ENCODE measurements at places on chromosomes 7 and 10. TPM values are rescaled to one million over a fixed set of nuclear protein-coding genes. Genes with fewer than 3 reads are reported as not detected.

DNA sequence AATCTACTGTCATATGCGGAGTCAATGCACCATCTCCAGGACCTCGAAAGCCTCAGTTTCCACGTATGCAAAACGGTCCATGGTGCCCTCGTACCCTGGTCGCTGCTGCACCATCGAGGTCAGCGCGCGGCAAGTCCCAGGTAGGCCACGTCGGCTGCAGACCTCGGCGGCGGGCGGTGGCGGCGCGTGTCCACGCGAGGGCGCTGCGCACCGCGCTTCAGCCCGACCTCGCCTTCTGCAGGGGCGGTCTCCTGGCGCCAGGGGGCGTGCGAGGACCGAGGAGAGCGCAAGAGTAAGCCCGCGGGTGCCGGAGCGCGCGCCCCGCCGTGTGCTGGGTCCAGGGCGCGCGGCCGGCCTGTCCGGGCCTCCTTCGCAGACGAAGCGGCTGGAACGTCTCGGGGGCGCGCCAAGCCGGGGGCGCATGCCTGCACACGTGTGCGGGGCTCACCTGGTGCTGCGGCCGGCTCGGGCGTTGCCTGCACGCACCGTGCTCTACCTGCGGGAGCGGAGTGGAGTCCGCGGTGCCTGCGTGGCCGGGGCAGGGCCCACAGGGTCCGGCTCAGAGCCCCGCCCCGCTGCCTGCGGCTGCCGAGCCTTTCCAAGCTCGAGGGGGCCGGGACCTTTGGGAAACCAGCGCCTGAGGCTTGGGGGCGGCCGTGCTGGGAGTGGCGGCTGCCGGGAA is 54.0 kb downstream of the GLRX3 start:
- peak; percentile 95 for DNase-seq

- no peak for DNase-seq
Measured at GRCh38 chr7:75892634-75893272, 13.9 kb downstream of the RHBDD2 start.

DNA sequence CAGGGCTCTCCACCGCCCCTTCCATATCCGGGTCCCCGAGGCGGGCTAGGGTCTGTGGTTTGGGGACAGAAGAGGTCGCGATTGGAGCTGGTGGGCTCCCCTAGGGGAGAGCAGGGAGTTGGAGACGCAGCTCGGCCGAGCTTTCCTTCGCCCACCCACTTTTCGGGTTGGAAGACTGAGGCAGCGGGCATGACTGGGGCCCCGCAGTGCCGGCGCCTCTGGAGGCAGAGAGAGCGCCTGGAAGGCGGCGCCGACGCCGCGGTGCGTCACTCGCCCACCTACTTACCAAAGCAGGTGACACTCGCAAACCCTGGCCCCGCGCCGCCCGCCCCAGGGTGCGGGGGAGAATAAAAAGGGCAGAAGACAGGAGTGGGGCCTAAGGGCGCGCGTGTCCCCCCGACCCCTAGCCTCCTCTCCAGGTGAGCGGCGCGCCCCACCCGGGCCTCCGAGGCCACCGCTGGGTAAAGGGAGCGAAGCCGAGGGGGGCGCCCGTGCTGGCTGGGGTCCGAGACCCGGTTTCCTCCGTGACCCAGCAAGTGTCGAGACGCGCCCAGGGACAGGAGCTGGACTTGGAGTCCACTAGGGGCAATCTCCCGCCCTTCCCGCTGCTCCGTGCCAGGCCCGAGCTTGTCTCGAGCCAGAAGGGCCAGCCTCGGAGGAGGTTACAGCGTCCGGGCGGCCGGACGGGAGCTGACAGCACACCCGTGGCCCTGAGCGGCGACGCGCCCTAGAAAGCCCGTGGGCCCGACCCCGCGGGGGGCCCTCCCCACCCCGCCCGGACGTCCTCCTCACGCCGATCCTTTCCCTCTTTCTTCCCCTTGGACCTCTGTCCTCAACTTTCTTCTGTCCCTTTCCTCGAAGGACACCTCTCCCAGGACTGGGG is 34.4 kb upstream of the GRID1 start:
- DNase-seq, result no peak

- no peak for DNase-seq
Measured at GRCh38 chr7:3206101-3206500, 95.0 kb upstream of the SDK1 start.

- no peak for DNase-seq
Measured at GRCh38 chr7:130996833-130997231, 262.8 kb upstream of the KLF14 start.

- no peak for DNase-seq
Measured at GRCh38 chr7:111096997-111097396, 6.1 kb downstream of the LRRN3 start.

- DNase-seq, result no peak
Measured at GRCh38 chr10:21519397-21519933, 6.0 kb downstream of the SKIDA1 start.

- no peak for DNase-seq
Measured at GRCh38 chr7:117666031-117666430, 186.2 kb downstream of the CFTR start.

DNA sequence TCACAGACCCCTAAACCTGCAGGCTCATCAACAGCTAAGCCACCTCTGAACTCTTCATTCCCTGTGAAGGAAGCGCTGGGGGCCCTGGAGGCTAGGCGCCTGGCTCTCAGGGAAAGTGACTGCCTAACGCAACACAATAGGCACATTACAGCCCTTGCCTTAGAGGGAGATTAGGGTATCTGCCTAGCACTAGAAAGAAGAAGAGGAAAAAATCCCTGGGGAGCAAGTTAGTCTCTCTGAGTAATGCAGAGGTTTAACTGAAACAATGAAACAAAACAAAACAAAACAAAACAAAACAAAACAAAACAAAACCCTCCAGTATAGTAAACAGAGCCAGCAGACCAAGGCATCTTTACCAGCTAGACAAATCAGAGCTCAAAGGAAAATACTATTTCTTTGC is 2.6 kb downstream of the ZNF777 start:
- DNase-seq, result no peak

DNA sequence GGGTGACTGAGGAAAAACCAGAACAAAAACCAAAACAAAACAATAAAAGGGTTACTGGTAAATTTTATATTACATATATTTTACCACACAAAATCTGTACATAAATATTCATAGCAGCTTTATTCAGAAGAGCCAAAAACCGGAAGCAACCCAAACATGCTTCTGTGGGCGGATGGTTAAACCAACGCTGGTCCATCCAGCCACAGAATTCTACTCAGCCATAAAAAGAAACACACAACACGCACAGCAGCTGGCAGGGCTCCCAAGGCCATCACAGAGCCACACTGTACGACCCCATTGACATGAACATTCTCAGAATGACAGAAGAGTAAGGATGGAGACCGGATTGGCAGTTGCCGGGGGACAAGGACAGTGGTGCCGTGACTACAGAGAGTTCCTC is 83.6 kb downstream of the PROSER2 start:
- peak; percentile 30 for DNase-seq

DNA sequence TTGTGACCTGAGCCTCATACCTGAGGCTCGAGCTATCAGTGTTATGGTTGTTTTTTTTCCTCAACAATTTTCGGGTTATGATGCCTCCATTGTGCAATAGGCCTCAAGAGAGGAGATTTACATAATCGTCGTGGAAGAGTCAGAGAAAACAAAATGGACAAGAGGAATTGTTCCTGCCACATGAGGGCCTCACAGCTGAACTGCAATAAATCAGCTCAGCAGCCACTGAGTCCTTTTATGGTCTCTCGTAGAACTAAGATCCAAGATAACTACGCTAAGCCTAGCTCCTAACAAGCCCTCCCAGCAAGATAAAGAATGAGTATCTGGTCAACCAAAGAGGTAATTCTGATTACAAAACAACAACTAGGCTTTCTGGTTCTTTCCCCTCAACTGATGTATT is 336.8 kb downstream of the WDR11 start:
- DNase-seq, result no peak

- no peak for DNase-seq
Measured at GRCh38 chr7:26208040-26208439, 6.5 kb downstream of the CBX3 start.

DNA sequence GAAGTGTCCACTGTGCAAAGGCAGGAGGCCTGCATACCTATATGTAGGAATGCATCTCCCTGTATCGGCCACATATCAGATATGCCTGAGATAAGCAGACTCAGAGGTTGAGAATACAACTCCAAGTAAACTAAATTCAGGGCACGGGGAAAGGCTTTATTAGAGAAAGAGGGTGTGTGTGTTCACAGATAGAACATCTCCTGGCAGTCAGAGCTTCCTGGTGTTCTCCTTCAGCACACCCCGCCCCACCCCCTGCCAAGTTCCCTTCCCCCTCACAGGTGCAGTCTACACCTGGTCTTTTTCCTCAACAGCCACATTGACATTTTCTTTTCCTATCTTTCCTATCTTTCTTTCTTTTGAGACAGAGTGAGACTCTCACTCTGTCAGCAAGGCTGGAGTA is 17.1 kb downstream of the GBX1 start:
- DNase-seq, result no peak

- peak; percentile 68 for DNase-seq
Measured at GRCh38 chr7:55365205-55365674, at the start of gene LANCL2. TSS of gene LANCL2 (plus strand) at chr7:55365337. CDS start at chr7:55366026, 689 bp downstream.

DNA sequence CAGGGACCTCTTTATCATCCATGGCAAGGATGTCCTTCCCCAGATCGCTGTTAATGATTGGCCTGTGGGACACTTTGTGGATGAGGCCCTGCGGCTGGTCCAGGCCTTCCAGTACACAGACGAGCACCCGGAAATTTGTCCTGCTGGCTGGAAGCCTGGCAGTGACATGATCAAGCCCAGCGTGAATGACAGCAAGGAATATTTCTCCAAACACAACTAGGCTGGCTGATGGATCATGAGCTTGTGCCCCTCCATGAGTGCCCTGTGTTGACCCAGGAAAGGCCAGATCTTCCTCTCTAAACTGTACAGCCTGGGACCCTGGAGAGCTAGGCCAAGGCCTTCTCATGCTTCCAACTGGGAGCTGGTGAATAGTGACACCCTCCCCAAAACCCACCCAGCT is 124.1 kb downstream of the CUL2 start:
- DNase-seq, result no peak

DNA sequence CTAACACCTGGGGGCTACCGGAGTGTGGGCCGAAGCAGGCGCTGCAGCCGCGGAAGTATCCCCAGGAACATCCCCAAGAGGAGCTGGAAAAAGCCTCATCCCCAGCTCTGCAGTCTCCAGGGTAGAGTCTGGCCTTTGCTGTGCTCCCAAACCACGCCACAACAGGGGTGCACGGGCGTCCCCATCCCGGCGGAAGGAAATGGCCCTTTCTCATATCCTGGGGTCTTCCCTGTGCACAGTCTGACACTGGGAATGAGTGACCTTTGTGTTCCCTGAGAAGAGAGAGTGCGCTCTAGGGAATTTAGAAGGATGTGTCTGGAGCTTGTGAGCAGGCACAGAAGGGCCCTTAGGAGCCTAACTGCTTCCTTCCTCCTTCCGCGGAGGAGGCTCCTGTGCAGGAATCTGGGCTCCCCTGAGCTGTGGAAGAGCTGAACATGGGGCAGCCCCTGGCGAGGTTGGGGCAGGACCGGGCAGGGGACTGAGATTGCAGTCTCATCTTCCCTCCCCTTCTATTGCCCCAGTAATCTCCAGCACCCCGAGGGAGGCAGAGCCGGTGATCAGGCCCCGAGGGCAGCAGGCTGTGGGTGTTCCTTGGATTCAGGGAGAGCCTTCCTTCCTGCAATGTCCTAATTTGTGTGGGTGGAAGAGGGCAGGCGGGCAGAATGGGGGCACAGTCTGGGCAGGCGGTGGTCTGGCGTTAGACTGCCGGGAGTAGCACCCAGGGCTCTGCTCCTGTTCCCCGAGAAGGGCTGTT is 1.3 kb downstream of the REPIN1 start:
- DNase-seq, result no peak

GRCh38 chr7:70710651-70711050 is 421.3 kb upstream of the GALNT17 start:
- DNase-seq, result no peak

DNA sequence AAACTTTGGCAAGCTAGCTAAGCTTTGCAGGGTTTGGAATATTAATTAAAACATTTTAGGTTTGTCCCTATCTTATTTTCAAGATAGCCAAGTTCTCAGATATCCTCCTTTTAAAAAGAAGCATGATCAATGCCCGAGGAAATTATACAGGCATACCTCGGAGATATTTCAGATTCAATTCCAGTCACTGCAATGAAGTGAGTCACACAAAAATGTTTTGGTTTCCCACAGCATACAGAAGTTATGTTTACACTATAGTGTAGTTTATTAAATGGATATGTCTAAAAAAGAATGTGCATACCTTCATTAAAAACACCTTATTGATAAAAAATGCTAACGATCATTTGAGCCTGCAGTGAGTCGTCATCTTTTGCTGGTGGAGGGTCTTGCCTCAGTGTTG is 382.9 kb upstream of the NPVF start:
- DNase-seq, result no peak

GRCh38 chr7:46900312-46901263 is 681.3 kb downstream of the TNS3 start:
- no peak for DNase-seq

DNA sequence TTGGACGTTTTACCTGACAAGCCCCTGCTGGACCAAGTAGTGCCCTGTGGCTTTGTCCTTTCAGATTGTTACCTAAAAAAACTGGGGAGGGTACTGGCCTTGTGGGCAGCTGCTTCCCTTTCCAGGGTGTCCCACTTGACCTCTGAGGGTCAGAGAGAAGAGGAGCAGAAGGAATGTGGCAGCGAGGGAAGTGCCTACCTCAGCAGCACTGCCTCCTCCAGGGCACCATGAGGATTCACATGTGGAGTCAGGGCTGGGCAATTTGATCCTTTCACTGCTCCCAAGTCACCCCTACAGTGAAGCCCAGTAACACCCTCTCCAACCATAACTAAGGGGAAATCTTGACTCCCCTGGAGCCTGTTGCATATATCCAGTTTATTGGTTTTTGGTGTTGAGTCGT is 64.6 kb downstream of the ITGB1 start:
- no peak for DNase-seq

GRCh38 chr10:49092477-49092876 is 22.8 kb downstream of the VSTM4 start:
- DNase-seq, result no peak

DNA sequence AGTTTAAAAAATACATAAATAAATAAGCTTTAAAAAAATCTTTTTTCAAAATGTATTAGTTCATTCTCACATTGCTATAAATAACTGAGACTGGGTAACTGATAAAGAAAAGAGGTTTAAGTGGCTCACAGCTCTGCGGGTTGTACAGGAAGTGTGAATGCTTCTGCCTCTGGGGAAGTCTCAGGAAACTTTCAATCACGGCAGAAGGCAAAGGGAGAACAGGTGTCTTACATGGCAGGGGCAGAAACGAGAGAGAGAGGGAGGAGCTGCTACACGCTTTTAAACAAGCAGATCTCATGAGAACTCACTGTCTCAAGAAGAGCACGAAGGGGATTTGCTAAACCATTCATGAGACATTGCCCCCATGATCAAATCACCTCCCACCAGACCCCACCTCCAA is 114.6 kb downstream of the DNAJC1 start:
- DNase-seq, result no peak

- no peak for DNase-seq
Measured at GRCh38 chr7:38242814-38243213, 30.6 kb downstream of the TARP start.

GRCh38 chr7:150990416-150991186 is at the start of gene NOS3:
TSS of gene NOS3 (plus strand) at chr7:150991017. CDS start at chr7:150993804, 2,787 bp downstream.
- DNase-seq, result no peak

GRCh38 chr10:12422189-12422588 is 72.8 kb downstream of the CAMK1D start:
- DNase-seq, result no peak

GCK gene
- 6.5 TPM for total RNA-seq

ADCYAP1R1 gene
- 34.2 TPM for total RNA-seq

SPDYE8 gene
- under 0.01 TPM for total RNA-seq

CNNM1 gene
- 2.4 TPM for total RNA-seq

H2BK1 gene
- not detected for total RNA-seq

OPALIN gene
- total RNA-seq, result not detected

CCL24 gene
- not detected for total RNA-seq

MYL10 gene
- total RNA-seq, result not detected

CCDC172 gene
- not detected for total RNA-seq

EGR2 gene
- total RNA-seq, result 1.6 TPM

Data from frontal cortex (tissue), 4 donors.